Common myeloid progenitor, CD34-positive (primary cell): ENCODE measurements at places on chromosomes 11 and 22.

- no peak overlapping the region for H3K27ac ChIP-seq
- H3K36me3 ChIP-seq = peaks cover 48% of the 10 kb centered on the region
- no peak for DNase-seq
- H3K4me1 ChIP-seq = peaks cover 14% of the 10 kb centered on the region
Observed at GRCh38 chr11:60918939-60919265, 4.9 kb downstream of the TMEM109 start.

DNA sequence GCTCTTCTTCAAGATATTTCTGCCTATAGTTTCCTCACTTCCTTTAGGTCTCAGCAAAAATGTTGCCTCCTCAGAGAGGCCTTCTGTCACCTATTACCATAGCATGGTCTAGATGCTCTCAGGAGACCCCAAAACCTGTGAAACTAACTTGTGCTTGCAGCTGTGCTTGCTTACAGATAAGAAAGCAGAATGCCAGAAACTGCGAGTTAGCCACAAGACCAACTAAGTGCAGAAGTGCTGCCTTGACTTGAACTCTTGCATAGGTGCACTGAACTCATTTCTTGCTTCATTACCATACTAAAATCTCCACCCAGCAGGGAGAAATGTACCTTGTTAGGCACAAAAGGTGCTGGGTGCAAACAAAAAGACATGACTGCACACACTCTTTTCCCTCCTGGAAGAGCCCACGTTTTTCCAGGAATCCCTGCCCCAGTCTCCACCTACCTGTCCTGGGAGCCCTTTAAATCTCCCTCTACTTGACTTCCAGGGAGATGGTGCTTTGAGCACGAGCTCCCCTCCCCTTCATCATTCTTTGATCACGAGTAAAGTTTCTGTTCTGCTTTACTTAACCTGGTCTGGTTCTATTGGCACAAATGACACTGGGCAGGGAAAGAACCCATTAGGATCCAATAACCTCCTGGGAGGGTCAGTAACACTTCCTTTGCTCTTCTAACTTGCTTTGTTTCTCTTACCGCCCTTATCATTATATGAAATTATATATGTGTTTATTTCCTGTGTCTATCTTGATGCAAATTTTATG lies 137.7 kb upstream of the DDI1 start:
- H3K4me3 ChIP-seq = no peak overlapping the region
- no peak overlapping the region for H3K27ac ChIP-seq
- peaks cover 14% of the 10 kb centered on the region for H3K4me1 ChIP-seq
- no peak for DNase-seq
- H3K36me3 ChIP-seq = no peaks in the 10 kb centered on the region

GRCh38 chr22:37203354-37204044 lies 8.8 kb downstream of the SSTR3 start:
- no peaks in the 10 kb centered on the region for H3K4me1 ChIP-seq
- H3K27me3 ChIP-seq = no peaks in the 10 kb centered on the region
- H3K36me3 ChIP-seq = no peaks in the 10 kb centered on the region
- no peak overlapping the region for H3K4me3 ChIP-seq
- no peak overlapping the region for H3K27ac ChIP-seq

DNA sequence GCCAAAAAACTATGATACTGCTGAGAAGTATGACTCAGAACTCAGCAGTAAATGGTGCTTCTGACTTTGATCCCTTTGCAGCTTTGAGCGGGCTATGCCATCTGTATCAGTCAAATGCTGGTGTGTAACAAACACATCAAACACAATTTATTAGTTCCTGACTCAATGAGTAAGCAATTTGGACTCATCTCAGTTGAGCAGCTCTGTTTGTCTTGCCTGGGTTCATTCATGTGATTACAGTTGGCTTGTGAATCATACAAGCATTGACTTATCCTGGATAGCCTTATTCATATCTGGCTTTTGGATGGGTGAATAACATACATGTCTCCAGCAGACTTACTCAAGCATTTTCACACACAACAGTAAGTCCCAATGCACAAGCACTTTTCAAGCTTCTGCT lies 858.8 kb downstream of the METTL15 start:
- H3K27me3 ChIP-seq = no peaks in the 10 kb centered on the region
- no peaks in the 10 kb centered on the region for H3K4me1 ChIP-seq
- no peak for DNase-seq
- no peak overlapping the region for H3K27ac ChIP-seq
- H3K36me3 ChIP-seq = no peaks in the 10 kb centered on the region
- no peak overlapping the region for H3K4me3 ChIP-seq

- no peaks in the 10 kb centered on the region for H3K4me1 ChIP-seq
- no peak overlapping the region for H3K27ac ChIP-seq
- no peak overlapping the region for H3K4me3 ChIP-seq
Observed at GRCh38 chr11:125401746-125402145, 94.3 kb downstream of the FEZ1 start.

- peaks cover 16% of the 10 kb centered on the region for H3K27me3 ChIP-seq
- DNase-seq = no peak
- no peak overlapping the region for H3K27ac ChIP-seq
- H3K36me3 ChIP-seq = no peaks in the 10 kb centered on the region
Observed at GRCh38 chr11:130411223-130411622, 17.2 kb downstream of the ADAMTS8 start.

- DNase-seq = no peak
- no peak overlapping the region for H3K4me3 ChIP-seq
- H3K36me3 ChIP-seq = no peaks in the 10 kb centered on the region
- no peak overlapping the region for H3K27ac ChIP-seq
- no peaks in the 10 kb centered on the region for H3K4me1 ChIP-seq
Observed at GRCh38 chr11:69267395-69267805, 26.6 kb upstream of the MYEOV start.

DNA sequence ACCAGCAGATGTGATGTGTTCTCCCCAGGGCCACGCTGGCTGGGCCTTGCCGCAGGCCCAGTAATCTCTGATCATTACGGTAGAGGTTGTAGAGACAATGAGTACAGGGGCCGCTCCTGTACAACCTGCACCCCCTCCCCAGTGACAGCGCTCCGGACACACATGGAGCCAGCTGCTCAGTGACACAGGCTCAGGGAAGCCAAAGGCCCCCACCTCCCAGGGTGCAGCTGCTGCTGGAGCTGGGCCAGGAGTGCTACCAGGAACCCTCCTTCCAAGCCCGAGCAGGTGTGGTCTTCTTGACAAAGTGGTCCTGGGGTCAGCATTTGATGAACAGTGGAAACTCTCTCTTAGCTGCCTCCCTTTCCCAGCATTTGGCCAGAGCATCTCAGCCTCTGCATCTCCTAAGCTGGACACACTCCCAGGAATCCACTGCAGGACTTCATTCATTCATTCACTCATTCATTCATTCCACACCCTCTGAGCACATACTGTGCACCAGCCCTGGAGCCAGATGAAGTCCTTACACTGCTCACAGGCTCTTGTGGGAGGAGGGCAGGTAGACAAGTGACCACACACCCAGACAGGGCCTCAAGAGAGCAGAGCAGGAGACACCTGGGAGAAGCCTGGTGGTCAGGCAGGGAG lies 49.6 kb upstream of the MPEG1 start:
- H3K4me1 ChIP-seq = no peaks in the 10 kb centered on the region
- DNase-seq = no peak
- H3K27ac ChIP-seq = no peak overlapping the region
- no peaks in the 10 kb centered on the region for H3K36me3 ChIP-seq
- peaks cover 3% of the 10 kb centered on the region for H3K27me3 ChIP-seq

- H3K27ac ChIP-seq = no peak overlapping the region
- H3K36me3 ChIP-seq = no peaks in the 10 kb centered on the region
- H3K4me3 ChIP-seq = no peak overlapping the region
Observed at GRCh38 chr22:49737101-49737551, 90.5 kb downstream of the BRD1 start.

DNA sequence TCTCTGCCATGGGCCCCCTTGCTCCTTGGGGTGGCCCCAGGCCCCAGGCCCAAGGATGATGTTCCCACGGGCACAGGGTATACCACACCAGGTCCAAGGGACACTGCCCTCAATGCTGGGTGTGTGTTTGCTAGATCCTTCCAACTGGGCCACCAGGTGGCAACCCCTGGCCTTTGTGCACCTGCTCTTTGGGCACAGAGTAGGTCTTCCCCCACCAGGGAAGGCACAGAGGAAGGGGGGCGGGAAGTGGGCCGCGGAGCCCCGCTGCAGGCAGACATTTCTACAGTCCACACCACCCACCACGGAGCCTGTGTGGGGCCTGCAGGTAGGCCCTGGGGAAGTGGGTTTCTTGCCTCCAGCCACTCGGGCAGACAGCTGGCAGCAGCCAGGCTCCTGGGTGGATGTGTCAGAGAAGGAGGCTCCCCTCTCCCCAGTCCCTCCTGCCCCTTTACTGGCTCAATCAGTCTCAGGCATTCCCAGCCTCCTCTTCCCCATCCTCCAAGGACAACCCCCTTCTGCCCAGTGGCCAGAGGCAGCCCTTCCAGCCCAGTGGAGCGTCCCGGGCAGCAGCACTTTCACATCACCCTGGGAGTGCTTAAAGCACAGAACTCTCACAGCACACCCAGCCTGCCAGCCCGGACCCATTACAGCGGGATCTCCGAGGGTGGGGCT lies 21.6 kb downstream of the MAFF start:
- no peak for DNase-seq
- H3K4me3 ChIP-seq = no peak overlapping the region
- H3K4me1 ChIP-seq = no peaks in the 10 kb centered on the region
- H3K36me3 ChIP-seq = peaks cover 17% of the 10 kb centered on the region
- no peaks in the 10 kb centered on the region for H3K27me3 ChIP-seq

DNA sequence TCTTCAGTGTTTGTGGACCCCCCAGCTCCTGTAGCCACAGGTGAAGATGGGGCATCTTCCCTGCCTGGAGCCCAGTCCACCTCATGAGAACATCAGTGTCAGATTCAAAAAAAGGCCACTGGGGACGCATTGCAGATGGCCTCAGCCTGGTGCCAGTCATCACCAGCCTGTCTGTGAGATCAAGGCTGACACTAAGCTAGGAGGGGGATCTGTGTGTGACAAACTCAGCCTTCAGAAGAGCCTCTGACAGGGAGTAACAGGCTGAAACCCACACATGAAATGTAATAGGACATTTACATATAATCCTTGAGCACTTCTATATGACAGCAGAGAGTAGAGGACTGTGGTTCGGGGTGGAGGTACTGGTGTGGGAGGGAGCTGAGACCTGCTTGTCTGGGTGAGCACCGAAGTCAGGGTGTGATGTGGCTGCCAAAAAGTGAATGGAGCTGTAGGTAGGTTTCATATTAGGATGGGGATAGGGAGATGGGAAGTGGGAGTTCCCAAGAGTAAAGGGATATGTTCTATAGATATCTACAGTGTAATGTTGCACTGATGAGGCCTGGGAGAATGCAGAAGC lies 20.5 kb upstream of the CCDC134 start:
- no peak overlapping the region for H3K4me3 ChIP-seq
- H3K4me1 ChIP-seq = peaks cover 12% of the 10 kb centered on the region
- no peaks in the 10 kb centered on the region for H3K36me3 ChIP-seq
- H3K27me3 ChIP-seq = no peaks in the 10 kb centered on the region
- DNase-seq = no peak

- no peaks in the 10 kb centered on the region for H3K4me1 ChIP-seq
- H3K27me3 ChIP-seq = no peaks in the 10 kb centered on the region
- DNase-seq = no peak
- no peak overlapping the region for H3K4me3 ChIP-seq
- H3K36me3 ChIP-seq = no peaks in the 10 kb centered on the region
Observed at GRCh38 chr22:42052765-42053164, 17.8 kb downstream of the NAGA start.

- H3K27ac ChIP-seq = no peak overlapping the region
- no peak for DNase-seq
- H3K4me1 ChIP-seq = peaks cover 11% of the 10 kb centered on the region
- H3K36me3 ChIP-seq = no peaks in the 10 kb centered on the region
Observed at GRCh38 chr11:111463276-111463675, 48.9 kb downstream of the BTG4 start.

GRCh38 chr11:10622957-10623791 lies 54.7 kb upstream of the LYVE1 start:
- DNase-seq = peak; percentile 66
- H3K27ac ChIP-seq = no peak overlapping the region
- H3K27me3 ChIP-seq = no peaks in the 10 kb centered on the region
- H3K4me1 ChIP-seq = peaks cover 26% of the 10 kb centered on the region
- H3K36me3 ChIP-seq = no peaks in the 10 kb centered on the region

GRCh38 chr11:78940500-78941225 lies 366.0 kb upstream of the NARS2 start:
- H3K36me3 ChIP-seq = no peaks in the 10 kb centered on the region
- no peak overlapping the region for H3K27ac ChIP-seq
- DNase-seq = no peak

GRCh38 chr11:1233351-1234053 lies 10.6 kb downstream of the MUC5B start:
- DNase-seq = no peak
- H3K4me3 ChIP-seq = no peak overlapping the region
- H3K4me1 ChIP-seq = no peaks in the 10 kb centered on the region
- H3K27me3 ChIP-seq = no peaks in the 10 kb centered on the region

- DNase-seq = peak; percentile 72
- no peaks in the 10 kb centered on the region for H3K4me1 ChIP-seq
- no peaks in the 10 kb centered on the region for H3K36me3 ChIP-seq
- no peak overlapping the region for H3K27ac ChIP-seq
- H3K27me3 ChIP-seq = no peaks in the 10 kb centered on the region
Observed at GRCh38 chr11:39374963-39375698, 2084.3 kb downstream of the LRRC4C start.

- H3K4me1 ChIP-seq = no peaks in the 10 kb centered on the region
- H3K36me3 ChIP-seq = no peaks in the 10 kb centered on the region
- no peaks in the 10 kb centered on the region for H3K27me3 ChIP-seq
Observed at GRCh38 chr11:107301878-107302277, 155.7 kb downstream of the CWF19L2 start.

DNA sequence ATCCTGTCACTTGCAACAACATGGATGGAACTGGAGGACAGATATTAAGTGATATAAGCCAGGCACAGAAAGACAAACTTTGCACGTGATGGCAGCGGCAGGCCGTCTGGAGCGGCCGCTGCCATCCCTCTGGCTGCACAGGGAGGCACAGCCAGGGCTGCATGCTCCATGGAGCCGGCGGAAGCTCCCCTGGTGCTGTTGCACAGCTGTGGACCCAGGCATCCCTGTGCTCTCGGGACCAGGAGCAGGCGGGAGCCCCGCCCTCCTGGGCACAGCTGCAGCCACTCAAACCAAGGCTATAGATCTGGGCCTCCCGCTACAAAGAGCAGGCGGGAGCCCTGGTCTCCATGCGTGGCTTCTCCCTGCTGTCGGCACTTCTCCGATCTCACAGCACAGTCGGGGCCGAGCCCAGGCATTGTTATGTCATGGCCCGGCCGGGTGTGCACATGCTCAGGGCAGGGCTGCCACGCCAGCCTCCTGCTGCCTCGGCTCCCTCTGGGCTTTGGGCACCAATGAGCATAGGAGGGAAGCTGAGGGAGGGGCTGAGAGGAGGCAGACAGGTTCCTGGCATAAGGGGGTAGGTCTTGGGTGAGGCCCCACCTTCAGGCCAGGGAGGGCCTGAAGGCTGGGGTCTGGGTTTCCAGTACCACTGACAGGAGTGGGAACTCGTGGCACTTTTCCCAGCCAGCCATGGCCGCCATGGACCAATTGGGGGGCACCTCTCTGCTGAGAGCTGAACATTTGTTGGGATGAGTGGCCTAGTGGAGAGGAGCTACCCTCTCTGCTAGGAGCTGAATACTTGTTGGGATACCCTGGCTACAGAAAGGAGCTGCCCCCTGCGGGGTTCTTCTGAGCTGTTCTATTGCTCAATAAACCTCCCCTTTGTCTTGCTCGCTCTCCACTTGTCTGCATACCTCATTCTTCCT lies 16.7 kb downstream of the RRP8 start:
- H3K27me3 ChIP-seq = no peaks in the 10 kb centered on the region
- no peak overlapping the region for H3K27ac ChIP-seq
- H3K4me1 ChIP-seq = no peaks in the 10 kb centered on the region
- H3K4me3 ChIP-seq = no peak overlapping the region
- DNase-seq = no peak
